ENCODE measurements at places on chromosomes 16 and 17.

- no peak overlapping the region for H3K27ac ChIP-seq
- H3K36me3 ChIP-seq, result peaks cover 18% of the 10 kb centered on the region
- no peak overlapping the region for H3K4me3 ChIP-seq
- H3K4me1 ChIP-seq, result no peaks in the 10 kb centered on the region
These were observed 183.8 kb upstream of the CHMP6 start for GRCh38 chr17:80807882-80808281.

DNA sequence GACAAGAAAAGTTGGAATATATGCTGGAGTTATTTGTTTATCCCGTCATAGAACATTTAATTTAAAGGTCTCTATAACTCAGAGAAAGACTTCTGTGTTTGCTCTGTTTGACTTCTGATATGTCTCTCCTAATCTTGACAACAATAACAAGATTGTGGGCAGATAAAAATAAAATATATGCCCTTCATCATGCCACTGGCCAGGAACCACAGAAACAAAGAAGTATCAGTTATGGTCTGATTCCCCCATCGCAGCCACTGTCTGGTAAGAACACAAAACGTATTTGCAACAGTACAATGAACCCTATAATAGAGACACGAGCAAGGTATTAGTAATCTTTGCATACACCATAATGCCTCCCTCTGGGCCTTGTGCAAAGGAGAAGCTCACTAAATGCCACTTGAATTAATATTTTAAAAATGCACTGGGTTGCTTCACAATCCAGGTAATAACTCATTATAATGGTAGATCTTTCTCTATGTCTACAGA lies 1498.3 kb downstream of the CDH11 start:
- no peaks in the 10 kb centered on the region for H3K27me3 ChIP-seq
- no peak for DNase-seq
- no peaks in the 10 kb centered on the region for H3K36me3 ChIP-seq
- no peaks in the 10 kb centered on the region for H3K4me1 ChIP-seq
- H3K27ac ChIP-seq, result no peak overlapping the region

GRCh38 chr17:21459536-21459935 lies 83.4 kb downstream of the KCNJ12 start:
- no peaks in the 10 kb centered on the region for H3K27me3 ChIP-seq
- peaks cover 2% of the 10 kb centered on the region for H3K4me1 ChIP-seq
- no peaks in the 10 kb centered on the region for H3K36me3 ChIP-seq
- H3K27ac ChIP-seq, result no peak overlapping the region
- no peak overlapping the region for H3K4me3 ChIP-seq

GRCh38 chr17:81252326-81252986 lies 13.3 kb downstream of the NDUFAF8 start:
- no peak overlapping the region for H3K27ac ChIP-seq
- H3K4me1 ChIP-seq, result no peaks in the 10 kb centered on the region
- no peak for DNase-seq
- no peak overlapping the region for H3K4me3 ChIP-seq
- peaks cover 15% of the 10 kb centered on the region for H3K36me3 ChIP-seq
- H3K27me3 ChIP-seq, result no peaks in the 10 kb centered on the region
